ENCODE measurements at places on chromosomes 3 and 15.
A peak's percentile ranks its signal among the peaks of the same experiment; 100 is the strongest.

DNA sequence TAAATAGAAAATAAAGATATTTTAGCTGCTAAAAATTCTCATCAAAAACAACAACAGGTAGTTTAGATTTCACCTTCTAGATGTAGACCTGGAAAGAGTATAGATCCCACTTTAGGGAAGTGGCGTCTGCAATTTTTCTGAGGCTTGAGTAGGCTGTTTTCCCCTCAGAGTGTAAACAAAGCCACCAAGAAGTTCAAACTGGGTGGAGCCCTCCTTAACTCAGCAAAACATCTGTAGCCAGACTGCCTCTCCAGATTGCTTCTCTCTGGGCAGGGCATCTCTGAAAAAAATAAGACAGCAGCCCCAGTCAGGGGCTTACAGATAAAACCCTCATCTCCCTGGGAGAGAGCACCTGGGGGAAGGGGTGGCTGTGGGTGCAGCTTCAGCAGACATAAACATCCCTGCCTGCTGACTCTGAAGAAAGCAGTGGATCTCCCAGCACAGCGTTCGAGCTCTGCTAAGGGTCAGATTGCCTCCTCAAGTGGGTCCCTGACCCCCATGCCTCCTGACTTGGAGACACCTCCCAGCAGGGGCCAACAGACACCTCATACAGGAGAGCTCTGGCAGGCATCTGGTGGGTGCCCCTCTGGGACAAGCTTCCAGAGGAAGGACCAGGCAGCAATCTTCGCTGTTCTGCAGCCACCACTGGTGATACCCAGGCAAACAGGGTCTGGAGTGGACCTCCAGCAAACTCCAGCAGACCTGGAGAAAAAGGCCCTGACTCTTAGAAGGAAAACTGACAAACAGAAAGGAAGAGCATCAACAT is 259.6 kb downstream of the STXBP5L start:
- DNase-seq: no peak

DNA sequence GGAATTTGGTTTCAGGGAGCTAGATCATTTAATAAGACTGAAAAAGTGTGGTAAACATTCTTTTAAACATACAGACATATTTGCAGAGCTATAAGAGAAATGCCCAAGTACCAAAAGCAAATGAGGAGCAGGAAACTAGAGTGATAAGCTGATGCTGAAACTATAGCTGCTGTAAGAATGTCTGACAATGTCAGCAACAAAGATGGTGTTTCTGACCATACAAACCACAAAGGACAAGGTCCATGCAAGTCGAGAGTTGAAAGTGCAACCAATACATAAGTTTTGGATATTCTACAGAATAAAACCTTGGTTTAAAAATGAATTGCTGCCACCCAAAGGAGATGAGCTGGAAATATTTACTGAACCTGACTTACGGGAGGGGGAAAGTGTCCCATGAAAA is 610.2 kb downstream of the TBL1XR1 start:
- DNase-seq: no peak

- DNase-seq: no peak
Measured at GRCh38 chr3:101531473-101532086, 18.6 kb upstream of the SENP7 start.

- no peak for DNase-seq
Measured at GRCh38 chr3:80014576-80014975, 246.8 kb upstream of the ROBO1 start.

DNA sequence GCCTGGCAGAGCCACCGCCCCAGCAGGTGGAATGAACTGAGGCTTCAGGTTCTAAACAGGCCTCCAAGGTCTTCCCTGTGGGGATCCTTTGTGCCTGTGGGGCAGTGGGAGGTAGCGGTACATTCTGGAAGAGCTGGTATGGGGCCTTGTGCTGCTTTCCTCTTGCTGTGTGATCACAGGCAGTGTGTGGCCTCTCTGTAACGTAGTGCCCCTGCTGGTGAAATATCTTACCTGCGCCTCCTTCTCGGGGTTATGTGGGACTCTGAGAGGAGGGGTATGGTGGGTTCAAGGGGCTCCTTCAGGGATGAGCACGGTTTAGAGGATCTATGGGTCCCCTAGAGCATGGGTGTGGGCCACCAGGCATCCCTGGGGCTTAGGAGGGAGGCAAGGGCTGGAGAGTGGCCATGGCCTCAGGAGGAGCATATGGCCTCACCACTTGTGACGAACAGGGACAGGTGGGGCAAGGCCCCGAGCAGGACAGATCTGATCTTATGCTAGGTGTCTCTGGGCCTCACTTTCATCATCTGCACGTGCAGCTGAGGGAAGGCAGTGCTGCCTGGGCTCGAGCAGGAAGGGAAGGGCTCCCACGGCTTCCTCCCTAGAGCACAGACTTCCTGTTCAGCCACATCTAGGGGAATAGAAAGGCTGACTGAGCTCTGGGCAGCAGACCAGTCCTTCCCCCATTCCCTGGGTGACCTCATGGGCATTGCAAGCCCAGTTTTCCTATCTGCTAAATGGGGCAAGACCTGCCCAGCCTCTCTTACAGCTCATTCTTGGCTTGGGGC is 1.9 kb upstream of the ALS2CL start:
- no peak for DNase-seq

DNA sequence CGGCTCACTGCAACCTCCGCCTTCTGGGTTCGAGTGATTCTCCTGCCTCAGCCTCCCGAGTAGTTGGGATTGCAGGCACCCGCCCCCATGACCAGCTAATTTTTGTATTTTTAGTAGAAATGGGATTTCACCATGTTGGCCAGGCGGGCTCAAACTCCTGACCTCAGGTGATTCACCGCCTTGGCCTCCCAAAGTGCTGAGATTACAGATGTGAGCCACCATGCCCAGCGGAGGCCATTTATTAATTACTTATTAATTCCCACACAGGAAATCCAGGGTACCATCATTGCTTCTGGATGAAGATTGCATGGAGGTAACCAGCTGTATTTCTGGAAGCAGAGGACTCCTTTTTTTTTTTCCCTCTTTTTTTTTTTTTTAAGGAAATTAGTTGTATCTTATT is 37.8 kb downstream of the MAP4 start:
- no peak for DNase-seq

- DNase-seq: peak; percentile 47
Measured at GRCh38 chr3:36906504-36907149, 38.2 kb downstream of the TRANK1 start.

DNA sequence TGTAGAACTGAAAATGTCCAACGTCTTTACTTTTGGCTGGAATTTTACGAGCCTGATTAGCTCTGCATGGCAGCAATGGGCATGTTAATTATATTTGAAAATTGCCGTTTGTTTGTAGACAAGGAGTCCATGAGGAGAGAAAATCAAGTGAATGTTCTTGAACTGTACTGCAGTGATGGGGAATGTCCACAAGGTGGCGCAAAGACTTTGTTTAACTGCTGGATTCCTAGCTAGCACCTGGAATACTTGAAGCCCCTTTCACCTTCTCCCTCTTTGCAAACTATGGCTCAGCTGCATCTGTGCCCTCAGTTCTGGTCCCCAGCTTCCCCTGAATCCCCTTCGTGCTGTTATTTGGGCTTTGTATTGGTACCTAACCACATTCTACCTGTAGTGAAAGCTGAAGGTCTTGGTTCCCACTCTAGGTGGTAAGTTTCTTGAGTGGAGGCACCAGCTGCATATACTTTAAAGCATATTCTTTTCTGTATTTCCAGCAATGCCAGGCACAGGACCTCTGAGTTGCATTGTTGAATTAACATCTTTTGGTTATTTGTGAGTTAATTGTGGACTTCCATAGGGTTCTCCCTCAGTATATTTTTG is 25.3 kb downstream of the EXOG start:
- DNase-seq: peak; percentile 73

DNA sequence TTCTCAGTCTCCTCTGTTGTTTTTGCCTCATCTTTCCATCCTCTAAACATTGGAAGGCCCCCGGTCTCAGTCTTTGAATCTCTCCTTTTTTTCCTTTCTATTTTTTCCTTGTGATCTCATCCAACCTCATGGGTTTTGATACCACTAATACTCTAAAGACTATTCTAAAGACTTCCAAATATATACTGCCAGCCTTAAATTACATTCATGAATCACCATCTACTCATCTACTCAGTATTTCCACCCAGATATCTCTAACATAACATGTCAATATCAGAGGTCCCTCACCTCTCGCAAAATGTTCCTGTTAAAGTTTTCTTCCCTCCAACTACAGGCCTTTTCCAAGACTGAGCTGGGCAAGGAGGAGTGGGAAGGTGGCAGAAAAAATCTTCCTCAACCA is 282.5 kb upstream of the TTC14 start:
- no peak for DNase-seq

DNA sequence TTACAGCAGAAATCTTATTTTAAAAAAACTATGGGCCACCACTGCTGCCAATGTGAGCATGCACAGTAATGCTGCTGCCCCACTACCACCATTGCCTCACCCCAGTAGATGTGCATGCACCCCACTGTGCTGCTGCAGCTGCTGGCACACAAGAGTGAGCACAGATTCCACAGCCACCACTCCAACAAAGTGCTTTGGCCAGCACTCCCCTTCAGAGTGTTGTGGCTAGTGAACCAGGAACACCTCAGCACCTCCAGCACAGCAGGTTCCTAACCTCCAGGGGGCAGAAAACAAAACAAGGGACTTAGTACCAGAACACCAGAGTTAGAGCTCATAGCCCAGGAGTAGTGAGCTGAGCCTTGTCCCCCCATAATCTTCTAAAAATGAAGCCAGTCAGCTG is 629.6 kb downstream of the PYDC2 start:
- no peak for DNase-seq

DNA sequence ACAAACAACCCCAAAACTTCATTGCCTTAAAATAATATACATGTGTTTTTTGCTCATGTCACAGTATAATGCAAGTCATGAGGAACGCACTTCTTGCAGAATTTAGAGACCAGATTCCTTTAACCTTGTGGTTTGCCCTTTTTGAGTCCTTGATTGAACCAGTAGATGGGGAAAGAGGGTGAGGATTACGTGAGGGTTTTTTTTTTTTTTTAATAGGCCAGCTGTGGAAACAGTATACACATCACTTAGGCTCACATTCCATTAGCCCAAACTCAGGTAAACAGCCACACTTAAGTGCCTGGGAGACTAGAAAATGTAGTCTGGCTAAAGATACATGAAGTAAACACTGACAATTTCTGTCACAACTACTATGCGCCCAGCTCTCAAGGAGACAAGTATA is 114.9 kb upstream of the MLF1 start:
- DNase-seq: no peak

DNA sequence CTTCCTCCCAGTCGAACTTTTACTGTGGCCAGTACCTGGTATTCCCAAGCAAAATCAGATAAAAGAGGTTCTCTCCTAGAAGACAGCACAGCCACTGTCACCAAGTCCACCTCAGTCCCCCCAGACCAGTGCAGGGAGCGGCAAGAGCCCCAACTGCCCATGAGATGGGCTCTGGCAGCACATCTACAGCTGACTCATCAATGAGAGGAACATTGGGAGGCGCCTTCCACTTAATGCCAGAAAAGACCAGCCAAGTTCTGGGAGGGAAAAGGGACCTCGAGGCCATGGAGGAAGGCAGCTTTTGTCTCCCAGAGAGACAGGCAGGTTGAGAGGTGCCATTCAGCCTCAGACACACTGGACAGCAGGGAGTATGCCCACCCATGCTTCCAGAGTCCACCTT is 28.2 kb downstream of the POC1A start:
- peak; percentile 44 for DNase-seq

GRCh38 chr15:65105038-65105437 is 10.0 kb downstream of the UBAP1L start:
- no peak for DNase-seq

DNA sequence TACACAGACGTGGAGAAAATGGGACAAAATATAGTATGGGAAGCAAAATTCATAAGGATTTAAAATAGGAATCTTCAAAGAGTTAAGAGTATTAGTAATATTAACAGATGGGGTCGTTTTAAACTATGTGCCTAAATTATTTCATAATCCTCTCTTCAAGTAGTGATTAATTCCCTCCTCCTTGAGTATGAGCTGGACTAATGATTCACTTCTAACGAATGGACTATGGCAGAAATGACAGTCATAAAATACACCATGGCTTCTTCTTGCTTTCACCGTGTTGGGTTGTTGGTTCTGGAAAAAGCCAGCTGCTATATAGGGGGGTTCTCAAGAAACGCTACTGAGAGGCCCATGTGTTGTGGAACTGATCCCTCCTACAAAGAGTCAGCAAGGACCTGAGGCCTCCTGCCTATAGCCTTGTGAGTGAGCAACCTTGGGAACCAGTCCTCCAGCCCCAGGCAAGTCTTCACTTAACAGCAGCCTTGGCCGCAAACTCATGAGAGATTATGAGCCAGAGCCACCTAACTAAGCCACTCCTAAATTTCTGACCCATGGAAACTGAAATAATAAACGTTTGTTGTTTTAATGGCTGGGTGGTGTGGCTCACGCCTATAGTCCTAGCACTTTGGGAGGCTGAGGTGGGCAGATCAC is 64.8 kb upstream of the ABHD2 start:
- peak; percentile 55 for DNase-seq

- no peak for DNase-seq
Measured at GRCh38 chr15:39735120-39735717, 47.4 kb downstream of the FSIP1 start.

- DNase-seq: no peak
Measured at GRCh38 chr15:37031198-37031597, 69.2 kb downstream of the MEIS2 start.

DNA sequence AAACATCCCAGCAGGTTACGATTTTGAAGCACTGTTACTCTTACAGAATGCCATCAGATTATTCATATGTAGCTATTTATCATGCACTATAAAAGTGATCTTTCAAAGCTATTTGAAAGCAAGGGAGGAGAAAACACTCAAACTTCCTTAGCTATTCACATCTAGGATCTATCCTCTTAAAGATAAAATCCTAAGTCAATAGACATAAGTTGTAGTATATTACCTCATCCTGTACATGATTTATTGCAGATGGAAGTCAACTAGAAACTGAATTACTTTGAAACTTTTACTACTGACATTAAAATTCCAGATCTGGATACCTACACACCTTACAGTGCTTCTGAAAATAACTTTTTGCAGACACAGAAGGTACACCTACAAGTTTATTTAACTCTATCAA is 197.2 kb downstream of the MEIS2 start:
- DNase-seq: no peak

GRCh38 chr3:189276444-189277219 is 104.9 kb downstream of the TPRG1 start:
- peak; percentile 76 for DNase-seq

GRCh38 chr15:92520914-92521623 is 127.4 kb downstream of the ST8SIA2 start:
- no peak for DNase-seq

- no peak for DNase-seq
Measured at GRCh38 chr15:84001037-84001436, 234.5 kb upstream of the GOLGA6L4 start.

DNA sequence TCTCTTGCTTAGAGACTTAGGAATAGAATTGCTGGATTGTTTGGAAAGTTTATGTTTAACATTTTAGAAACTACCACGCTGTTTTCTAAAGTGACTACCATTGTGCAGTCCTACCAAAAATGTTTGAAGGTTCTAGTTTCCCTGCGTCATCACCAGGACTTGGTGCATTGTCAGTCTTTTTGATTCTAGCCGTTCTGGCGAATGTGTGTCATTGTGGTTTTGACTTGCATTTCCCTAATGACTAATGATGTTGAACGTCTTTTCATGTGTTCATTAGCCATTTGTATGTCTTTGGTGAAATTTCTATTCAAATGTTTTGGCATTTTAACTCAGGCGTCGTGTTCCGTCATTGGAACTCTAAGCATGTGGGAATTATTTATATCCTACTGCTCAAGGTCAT is 58.0 kb downstream of the CHD2 start:
- no peak for DNase-seq

GRCh38 chr3:153443961-153444360 is 281.9 kb downstream of the RAP2B start:
- no peak for DNase-seq

All from GM03348 (cell line).